ENCODE measurements at places on chromosomes 4 and X.

DNA sequence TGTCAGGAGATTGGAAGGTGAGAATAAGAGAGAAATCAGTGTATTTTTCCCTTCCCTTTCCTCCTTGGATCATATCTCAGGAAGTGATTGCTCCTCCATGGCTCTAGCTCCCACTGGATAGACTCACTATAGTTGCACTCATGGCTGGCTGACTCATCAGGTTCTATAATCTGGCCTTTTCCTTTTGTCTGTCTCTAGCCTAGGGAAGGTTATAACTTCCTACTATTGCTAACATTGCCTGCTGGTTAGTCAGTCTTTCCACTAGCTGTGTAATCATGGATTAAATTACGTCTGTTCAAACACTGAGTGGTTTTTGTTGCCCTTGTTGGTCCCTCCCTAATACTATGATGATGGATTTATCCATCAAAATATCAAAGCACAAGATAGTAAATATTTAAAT lies 195.5 kb upstream of the VEGFC start:
- DNase-seq = no peak

DNA sequence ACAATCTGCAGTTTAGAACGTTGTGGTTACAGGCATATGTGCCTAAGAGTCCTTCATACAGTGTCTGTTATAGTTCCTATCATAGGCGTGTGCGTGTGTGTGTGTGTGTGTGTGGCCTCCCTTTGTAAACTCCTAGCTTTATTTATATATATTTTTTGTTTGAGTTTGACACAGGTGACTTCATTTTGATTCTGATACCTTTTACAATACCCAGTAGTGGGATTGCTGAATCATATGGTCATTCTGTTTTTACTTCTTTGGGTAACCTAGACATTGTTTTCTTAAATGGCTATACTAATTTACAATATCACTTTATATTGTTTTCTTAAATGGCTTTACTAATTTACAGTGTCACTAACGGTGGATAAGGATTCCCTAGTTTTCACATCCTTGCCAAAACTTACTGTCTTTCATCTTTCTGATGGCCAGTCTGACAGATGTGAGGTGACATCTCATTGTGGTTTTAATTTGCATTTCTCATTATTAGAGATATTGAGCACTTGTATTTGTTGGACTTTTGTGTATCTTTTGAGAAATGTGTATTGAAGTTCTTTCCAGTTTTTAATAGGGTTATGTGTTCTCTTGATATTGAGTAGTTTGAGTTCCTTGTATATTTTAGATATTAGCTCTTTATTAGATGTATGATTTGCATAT lies 211.1 kb upstream of the NUDT6 start:
- DNase-seq = no peak

DNA sequence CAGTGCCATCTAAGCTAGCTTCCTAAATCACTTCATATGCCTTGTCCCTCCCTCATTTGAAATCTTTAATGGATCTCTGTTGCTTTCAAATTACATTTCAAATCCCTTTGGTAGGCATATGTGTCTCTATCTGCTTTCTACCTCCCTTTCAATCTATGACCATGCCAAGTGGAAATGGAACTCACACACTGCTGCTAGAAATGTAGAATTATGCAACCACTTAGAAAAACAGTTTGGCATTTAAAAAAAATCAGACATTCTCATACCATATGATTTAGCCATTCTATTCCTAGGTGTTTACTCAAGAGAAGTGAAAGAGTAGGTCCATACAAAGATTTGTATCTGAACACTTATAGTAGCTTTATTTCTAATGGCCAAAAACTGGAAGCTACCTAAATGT lies 413.5 kb upstream of the INTU start:
- no peak for DNase-seq

DNA sequence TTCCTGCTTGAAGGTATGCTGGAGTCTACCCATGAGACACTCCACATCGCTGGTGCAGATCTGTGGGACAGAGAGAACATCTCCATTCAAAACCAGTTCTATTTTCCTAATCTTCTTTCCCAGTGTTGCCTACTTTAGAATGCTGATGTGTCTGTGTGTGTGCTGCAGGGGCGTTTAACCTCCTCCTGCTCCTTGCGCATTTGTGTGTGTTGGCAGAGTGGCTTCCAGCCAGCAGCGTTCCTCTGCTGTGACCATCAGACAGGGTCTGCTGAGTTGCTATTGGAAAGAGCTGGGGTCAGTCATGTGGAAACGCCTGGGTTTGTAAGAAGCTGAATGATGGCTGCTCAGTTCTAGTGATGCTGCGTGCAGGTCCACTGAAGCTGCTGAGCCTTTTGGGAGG lies 223.6 kb downstream of the RBMX2 start:
- no peak for DNase-seq

GRCh38 chrX:139877710-139878414 lies 55.0 kb downstream of the ATP11C start:
- no peak for DNase-seq

DNA sequence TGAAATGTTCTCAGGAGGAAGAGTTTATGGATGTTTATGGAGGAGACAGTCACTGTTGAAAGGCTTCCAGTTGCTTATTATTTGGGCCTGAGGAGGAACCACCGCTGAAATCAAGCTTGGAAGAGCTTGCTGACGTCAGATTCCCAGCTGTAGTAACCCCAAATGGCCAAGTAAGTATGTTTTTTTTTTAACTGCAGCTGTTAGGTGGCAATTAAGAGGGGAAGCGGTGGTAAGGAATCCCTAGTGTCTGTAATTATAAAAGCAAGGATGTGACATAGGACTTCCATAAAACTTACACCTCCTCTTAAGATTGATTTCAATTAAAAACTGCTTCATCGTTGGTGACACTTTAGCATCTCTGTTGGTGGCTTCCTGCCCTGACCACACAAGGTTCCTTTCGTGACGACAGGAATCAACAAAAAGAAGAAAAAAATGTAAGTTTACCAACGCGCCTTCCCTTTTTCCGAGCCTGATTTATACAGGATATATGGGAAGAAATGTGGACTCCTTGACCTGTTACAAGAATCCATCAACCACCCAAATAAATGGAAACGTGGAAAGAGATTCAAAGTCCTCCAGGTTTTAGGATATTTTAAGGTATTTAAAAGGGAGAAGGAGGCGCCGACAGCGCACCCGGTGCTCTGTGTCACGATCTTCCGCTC lies 884 bp downstream of the RELL1 start:
- no peak for DNase-seq

- DNase-seq = no peak
Observed at GRCh38 chr4:6608758-6609414, 31.6 kb upstream of the MRFAP1 start.

DNA sequence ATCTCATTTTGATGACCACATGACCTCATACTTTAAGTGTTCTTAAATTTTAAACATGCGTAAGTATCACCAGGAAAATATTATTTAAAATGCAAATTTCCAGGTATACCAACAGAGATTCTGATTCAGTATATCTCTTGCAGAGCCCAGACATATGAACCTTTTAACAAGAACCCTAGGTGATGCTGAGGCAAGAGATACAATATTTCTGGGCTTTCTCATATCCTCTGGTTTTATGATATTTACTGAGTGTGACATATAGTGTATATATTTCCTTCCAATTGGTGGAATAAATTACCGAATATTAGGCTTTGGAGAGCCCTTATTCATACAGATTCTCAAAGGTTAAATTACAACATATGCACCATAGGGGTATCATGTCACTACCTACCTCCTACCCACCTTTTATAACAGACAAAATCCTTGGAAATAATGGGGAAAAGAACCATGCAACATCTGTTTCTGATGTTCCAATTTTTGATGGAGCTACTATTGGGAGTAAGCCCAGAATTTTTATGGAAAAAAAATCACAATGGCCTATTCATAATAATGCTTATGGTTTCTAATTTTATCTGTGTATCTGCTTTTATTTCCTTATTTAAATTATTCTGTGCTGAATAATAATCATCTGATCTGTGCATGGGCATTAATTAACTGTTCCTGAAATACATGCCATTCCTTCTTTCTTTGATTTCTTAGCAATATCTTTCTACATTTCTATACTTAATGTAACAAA lies 27.1 kb downstream of the KCTD8 start:
- no peak for DNase-seq

GRCh38 chr4:98546910-98547594 lies 111.4 kb downstream of the TSPAN5 start:
- no peak for DNase-seq

DNA sequence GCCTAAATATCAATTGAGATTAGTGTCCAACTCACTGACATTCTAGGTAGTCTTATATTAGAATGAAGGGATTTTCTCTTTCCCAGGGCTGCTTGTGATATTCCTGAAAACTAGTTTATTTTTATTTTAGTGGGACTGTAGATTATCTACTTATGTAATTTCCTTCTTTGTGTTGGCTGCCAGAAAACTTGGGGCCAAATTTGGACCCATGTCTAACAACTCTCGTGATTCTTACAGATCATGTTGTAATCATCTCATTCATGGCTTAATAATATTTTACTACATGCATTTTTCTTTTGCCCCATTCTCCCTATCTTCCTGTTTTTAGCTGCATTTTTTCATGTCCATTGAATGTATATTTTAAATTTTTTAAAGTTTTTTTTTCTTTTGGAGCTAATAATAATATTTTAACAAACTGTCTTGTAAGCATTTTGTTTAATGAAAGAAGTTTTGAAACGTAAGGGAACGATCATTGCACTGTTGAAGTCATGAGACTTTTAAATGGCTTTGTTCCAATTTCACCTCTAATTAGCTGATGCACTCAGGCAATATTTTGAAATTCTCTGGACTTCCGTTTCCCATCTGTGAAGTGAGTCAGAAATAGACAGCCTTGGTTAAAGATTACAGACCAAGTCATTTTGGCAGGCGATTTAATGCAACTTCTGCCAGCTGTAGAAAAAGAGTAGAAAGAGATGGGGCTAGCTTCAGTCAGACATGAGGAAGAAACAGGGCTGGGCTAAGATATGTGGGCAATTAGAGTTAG lies 14.3 kb upstream of the TDO2 start:
- DNase-seq = no peak

DNA sequence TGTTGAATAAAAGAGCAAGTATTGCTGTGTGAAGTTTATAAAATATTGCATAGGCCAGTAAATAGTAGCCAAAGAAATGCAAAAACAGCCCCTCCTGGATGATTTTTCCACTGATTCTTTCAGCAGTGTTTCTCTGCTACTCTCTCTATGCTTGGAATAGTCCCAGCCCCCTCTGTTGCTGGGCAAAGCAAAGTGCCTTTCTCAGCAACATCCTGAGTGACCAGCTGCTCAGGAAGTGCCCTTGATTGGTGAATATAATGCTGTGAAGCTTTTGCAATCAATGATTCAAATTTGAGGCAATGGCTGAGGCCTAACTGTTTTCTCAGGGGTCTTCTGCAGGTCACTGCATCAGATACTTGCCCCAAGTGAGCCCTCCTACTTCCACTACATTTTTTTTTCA lies 656.7 kb downstream of the ZNF674 start:
- DNase-seq = no peak

GRCh38 chrX:73868916-73869315 lies 305.9 kb downstream of the CHIC1 start:
- no peak for DNase-seq

- DNase-seq = no peak
Observed at GRCh38 chr4:74540193-74540592, 95.3 kb downstream of the AREG start.

GRCh38 chrX:102765217-102765616 lies 44.7 kb downstream of the GPRASP3 start:
- no peak for DNase-seq

DNA sequence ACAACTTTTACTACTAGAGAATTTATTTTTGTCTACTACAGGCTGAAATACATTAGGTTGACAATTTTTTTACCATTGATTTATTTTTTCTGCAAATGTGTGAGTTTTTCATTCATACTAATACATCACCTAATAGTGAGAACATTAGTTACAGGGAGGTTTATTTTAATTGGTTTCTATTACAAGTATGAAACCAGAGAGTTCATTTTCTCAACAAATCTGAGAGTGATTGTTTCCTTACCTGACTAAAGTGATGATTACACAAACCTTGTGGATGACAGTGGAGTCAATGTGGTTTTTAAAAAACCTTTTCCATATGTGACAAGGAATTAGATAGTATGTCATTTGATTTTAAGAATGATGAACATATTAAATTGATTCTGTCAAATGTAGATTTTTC lies 227.4 kb downstream of the PALLD start:
- DNase-seq = no peak

GRCh38 chr4:184968366-184968765 lies 49.9 kb upstream of the HELT start:
- no peak for DNase-seq

DNA sequence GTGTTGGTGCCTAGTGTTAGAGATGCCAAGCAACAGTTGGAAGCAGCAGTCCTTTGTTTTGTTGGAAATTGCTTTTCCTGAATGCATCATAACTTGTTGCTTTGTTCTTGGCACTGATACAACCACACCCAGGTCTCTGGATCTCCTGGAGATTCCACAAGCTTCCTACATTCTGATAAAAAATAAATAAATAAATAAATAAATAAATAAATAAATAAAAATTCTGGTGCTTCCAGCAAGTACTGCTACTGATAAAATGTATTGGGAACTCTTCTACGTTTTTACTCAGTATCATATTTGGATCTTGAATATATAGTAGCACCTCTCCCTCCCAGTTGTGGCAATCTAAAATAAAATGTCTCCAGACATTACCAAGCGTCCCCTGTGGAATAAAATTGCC lies 62.7 kb upstream of the GRID2 start:
- DNase-seq = no peak

DNA sequence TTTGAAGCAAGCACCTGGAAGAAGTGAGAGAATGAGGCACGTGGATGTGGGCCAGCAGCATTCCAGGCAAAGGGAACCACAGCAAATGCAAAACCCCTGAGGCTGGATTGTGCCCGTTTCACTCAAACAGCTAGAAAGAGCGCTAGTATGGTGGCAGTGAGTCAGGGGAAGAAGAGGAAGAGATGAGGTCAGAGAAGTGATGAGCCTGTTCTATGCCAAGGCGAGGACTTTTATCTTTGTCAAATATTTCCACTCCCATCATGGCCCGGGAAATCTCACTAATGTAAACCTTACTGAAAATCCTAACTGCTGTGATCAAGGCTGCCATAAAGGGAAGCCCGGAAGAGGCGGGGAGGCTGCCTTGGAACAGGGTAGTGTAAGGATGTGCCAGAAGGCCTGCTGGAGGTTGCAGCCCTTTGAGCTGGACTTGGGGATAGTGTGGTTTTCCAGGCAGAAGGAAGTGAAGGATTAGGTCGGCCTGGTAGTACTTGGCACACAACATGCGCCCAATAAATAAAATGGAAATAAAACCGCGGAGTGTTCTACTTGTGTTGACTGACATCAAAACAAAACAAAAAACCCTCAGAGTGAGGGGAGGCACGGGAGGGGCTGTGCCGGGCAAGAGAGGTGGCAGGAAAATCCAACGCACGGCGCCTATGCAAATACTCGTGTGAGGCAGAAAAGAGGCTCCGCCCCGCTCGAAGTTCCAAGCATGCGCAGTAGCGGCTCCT lies 1.2 kb upstream of the CDK16 start:
- no peak for DNase-seq

- no peak for DNase-seq
Observed at GRCh38 chr4:180152831-180153230, 2090.4 kb upstream of the TENM3 start.

GRCh38 chr4:110196206-110196870 lies 2.1 kb downstream of the ELOVL6 start:
- no peak for DNase-seq

GRCh38 chrX:23390979-23391378 lies 56.3 kb downstream of the PTCHD1 start:
- no peak for DNase-seq

Measured in urinary bladder (tissue), 4 donors.